ENCODE measurements at places on chromosomes 13 and 19. TPM values are rescaled to one million over a fixed set of nuclear protein-coding genes. Genes with fewer than 3 reads are reported as not detected.

The SIGLEC5 gene
- total RNA-seq = not detected

The PTGIR gene
- total RNA-seq = 3.7 TPM

The CNN2 gene
- total RNA-seq = 181 TPM

The FCGBP gene
- not detected for total RNA-seq

The URAD gene
- total RNA-seq = not detected

The PIN1 gene
- total RNA-seq = 70.8 TPM

The SYNGR4 gene
- total RNA-seq = not detected

The ZNF382 gene
- 6.9 TPM for total RNA-seq

The CDX2 gene
- total RNA-seq = not detected

The LILRB2 gene
- total RNA-seq = not detected

All from thoracic aorta endothelial cell (primary cell).